ENCODE measurements at places on chromosomes 1 and 21.

DNA sequence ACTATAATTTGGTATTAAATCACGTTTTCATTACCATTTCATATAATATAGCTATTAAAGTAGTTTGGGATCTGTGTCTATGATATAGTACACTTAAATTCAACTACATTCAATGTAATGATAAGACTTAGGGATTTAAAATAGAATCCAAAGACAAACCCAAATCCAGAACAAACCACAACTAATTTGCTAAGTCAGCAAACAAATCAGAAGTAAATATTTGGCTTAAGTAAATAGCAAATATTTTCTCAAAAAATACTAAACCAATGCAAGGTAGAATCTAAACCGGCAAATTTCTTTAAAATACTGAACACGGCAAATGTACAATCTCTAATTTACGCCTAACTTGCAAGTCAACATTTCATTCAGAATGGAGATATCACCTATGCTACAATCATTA is 16.8 kb downstream of the YY1AP1 start:
- no peak for DNase-seq

- DNase-seq: peak; percentile 90
Measured at GRCh38 chr1:39098546-39099250, 72.5 kb downstream of the NDUFS5 start.

GRCh38 chr1:2253797-2254480 is 25.8 kb downstream of the SKI start:
- DNase-seq: no peak

DNA sequence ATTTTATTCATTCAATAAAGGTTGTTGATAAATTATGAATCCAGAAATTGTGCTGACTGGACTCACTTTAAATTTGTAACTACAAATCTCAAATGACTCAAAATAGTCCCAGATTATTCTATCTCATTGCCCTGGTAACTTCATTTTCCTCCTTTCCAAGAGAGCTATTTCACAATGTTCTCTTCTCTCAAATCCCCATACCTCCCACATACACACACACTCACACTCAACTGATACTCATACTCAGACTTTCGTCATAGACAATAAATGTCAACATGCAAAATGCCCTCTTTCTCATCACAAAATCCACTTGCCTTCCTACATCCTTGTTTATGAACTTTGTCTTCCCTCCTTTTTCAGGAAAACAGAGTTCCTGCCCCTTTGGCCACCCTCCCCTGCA is 33.3 kb downstream of the EXTL2 start:
- no peak for DNase-seq

- peak; percentile 53 for DNase-seq
Measured at GRCh38 chr1:202283379-202283844, 58.3 kb downstream of the UBE2T start.

DNA sequence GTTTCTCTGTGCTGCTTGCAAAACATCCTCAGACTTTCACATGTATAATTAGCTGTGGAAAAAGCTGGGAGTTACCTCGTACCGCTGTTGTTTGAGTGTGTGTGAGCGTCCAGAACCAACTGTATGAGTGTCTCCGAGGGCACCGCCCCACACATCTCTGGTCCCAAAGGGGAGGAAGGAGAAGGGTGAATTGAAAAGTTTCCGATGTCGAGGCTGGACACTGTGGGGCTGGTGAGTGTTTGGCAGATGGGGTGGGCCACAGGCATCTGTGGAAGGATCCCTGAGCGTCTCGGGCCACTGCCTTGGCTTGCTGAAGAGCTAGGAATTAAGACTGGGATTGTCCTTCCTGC is 1.2 kb downstream of the ATP2B4 start:
- DNase-seq: peak; percentile 64

DNA sequence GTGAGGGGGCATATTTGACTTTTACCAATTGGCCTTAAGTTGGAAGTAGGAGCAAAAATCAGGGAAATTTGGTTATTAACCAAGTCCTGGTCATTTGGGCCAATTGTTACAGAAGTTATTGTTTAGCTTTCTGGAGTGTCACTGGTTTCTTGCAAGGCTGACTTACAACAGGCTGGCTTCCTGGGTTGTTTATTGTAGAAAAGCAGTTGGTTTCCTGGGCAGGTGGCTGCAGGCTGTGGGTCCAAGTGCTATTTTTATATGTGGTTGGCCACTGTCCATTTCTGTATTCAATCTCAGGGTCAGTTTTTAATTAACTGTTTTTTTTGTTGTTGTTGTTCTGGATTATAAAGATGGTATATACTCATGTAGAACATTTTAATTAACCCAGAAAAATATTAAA is 174.1 kb downstream of the KCNJ6 start:
- no peak for DNase-seq

- DNase-seq: peak; percentile 56
Measured at GRCh38 chr1:198936371-198937083, 297.7 kb downstream of the PTPRC start.

DNA sequence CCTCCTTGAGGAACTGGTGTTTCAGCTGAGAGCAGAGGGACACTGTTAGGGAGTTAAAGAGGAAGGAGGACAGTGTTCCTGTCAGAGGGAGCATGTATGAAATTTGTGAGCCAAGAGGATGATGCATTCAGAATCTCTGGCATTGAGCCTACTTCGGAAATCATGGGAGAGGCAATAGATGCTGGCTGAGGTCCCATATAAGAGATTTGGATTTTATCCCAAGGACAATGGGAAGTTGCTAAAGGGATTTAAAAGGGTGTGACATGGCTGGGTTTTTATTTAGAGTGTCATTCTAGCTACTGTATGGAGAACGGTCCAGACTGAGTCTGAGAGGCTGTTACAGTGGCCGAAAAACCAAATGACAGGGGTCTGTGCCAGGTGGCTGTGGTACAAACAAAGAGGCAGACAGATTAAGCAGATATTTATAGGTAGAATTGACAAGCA is 403.2 kb upstream of the B3GALT2 start:
- DNase-seq: no peak
